ENCODE measurements at places on chromosomes 7 and 10. TPM values are rescaled to one million over a fixed set of nuclear protein-coding genes. Genes with fewer than 3 reads are reported as not detected.

ADRA2A gene
- total RNA-seq, result 0.44 TPM

TLX1 gene
- not detected for total RNA-seq

VSTM4 gene
- 0.68 TPM for total RNA-seq

DDC gene
- total RNA-seq, result not detected

GRCh38 chr10:108721874-108722273 is 1201.4 kb downstream of the XPNPEP1 start:
- ATAC-seq, result no peak

GRCh38 chr7:159066816-159067575 is 77.7 kb downstream of the VIPR2 start:
- ATAC-seq, result no peak

- no peak for ATAC-seq
Observed at GRCh38 chr7:75716992-75717626, 21.6 kb downstream of the HIP1 start.

- ATAC-seq, result no peak
Observed at GRCh38 chr7:36942955-36943354, 218.7 kb upstream of the AOAH start.

- no peak for ATAC-seq
Observed at GRCh38 chr10:14736043-14736442, 38.7 kb downstream of the FAM107B start.

DNA sequence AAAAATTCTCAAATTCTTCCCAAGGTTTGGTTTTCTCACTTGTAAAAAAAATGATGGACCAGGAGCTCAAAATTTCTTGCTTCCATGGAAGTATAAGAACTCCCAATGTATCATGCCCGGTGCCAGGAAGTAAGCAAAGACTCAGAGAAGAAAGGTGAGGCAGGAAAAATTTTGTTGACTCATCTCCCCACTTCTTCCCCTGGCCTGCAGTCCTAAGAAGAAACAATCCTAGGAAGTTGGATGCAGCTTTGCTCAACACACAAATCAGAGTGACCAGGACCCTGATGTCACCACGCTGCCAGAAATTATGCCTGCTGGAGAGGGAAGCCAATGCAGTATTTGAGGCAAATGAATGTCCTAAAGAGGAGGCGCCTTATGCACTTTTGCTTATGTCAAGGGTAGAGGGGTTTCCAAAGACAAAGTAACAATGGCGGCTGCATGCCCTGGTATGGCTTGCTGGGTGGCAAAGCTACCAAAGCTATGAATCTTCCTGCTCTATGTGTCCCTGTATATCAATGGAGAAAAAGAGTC is 163.6 kb downstream of the NEURL1 start:
- no peak for ATAC-seq

DNA sequence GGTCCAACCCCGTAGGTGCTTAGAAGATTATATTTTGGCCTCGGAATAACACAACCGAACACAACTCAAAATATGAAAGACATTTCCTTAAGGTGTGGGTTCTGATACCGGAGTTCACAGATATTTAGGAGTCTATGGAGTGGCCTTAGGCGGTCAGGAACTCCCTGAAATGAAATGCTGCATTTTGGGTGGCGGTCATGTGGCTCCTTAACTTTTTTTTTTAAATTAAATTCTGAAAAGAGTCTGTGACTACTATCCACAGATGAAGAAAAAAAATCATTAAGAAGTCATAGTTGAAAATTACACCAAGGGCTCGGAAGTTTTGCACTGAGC is 290.9 kb upstream of the NFE2L3 start:
- no peak for ATAC-seq

Measured in esophagus mucosa (tissue), 1 donor.